Ureter (tissue), 1 donor: ENCODE measurements at places on chromosomes 11 and 22. TPM values are rescaled to one million over a fixed set of nuclear protein-coding genes. Genes with fewer than 3 reads are reported as not detected.
A peak's percentile ranks its signal among the peaks of the same experiment; 100 is the strongest.

- DNase-seq = no peak
Measured at GRCh38 chr11:129817534-129818051, 1.9 kb downstream of the TMEM45B start.

DNA sequence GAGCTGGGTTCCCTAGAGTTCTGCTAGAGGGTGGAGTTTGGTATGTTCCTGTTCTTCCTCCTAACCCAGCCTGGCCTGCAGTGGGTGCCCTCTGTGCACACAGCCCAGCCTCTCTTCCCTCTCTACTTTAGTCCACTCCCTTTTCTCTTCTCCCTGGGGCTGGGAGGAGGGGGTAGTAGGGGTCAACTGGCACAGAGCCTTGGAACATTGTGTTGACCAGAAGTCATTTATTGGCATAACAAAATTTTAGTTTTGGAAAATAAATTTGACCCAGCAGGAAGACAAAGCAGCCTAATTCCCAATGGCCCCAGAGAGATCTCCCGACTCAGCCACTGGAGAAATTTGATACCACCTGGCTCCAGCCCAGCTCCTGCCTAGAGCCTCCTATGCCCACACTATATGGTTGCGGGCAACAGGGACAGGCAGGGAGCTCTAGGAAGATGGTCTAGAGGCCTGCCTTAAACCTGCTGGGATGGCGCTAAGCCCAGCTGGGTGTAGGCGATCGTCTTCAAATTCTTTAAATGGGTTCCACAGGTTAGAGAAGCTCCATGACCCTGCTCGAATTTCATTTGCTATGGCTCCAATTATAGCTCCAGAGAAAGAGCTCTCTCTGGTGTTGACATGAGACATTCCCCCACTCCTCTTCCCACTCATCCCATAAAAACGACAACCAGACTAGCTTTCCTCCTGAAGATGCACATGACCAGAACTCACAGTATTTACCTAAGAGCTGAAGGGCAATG is 9.9 kb downstream of the PCSK7 start:
- peak; percentile 78 for DNase-seq

DNA sequence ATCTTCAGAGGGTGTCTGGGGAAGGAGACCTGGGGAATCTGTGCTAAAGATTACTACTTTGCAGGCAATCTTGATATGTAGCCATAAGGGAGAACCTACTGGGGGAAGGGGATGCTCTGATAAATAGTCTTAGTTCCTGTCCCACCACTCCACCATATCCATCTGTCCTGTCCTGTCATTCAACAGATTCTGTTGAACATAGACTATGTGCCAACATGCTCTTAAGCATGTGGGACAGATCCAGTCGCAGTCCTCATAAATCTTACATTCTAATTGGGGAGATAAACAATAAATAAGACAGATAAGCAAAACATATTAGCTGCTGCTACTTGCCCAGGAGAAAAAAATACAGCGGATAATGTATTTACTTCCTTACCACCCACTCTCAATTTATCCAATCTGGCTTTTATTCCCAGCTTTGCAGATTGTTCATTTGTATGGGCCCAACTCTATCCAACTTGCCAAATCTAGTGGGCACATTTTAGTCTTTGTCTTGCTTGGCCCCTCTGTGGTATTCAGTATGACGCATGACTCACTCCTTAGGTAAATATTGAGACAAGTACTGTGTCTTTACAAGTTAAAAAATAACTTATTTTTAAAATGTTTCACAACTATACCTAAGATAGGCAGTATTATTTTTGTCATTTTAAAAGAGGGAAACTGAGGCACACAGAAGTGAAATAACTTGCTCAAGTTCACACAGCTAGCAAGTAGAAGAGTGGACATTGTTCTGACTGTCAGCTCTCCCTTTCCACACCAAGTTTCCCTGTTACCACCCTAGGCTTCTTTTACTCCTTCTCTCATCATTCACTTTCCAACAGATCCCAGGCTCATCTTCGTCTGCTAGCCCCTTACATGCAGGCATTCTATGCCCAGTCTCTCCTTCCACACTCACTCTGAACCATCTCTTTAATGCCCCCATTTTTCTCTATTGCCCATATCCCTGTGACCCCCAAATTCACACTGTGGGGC is 133.6 kb upstream of the SESN3 start:
- no peak for DNase-seq

- DNase-seq = no peak
Measured at GRCh38 chr22:27650985-27651384, 150.6 kb downstream of the MN1 start.

DNA sequence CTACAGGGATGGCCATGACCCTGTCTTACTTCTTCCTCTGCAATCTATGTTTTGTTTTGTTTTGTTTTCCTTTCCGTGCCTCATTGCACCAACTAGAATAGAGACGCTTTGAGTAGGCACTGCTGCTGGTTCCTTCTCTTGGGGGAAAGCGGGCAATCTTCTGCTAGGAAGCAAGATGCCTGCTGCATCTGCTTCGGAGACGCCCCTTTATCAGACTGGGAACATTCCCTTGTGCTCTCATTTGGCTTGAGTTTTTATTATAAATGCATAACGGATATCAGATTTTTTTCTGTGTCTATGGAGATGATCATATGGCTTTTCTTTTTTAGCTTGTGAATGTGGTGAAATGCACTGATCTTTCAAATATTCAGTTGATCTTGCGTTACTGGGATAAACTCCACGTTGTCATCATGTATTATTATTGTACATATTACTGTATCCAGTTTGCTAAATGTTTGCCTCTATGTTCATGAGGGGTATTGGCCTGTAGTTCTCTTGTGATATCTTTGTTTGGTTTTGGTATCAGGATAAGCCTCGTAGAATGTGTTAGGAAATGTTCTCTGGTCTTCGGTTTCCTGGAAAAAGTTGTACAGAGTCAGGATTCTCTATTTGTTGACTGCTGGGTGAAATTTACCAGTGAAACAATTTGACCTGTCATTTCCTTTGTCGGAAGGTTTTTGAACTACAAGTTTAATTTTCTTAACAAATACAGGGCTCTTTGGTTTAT is 23.4 kb upstream of the KRTAP5-6 start:
- peak; percentile 22 for DNase-seq

- no peak for DNase-seq
Measured at GRCh38 chr11:23865341-23865975, 631.4 kb upstream of the LUZP2 start.

DNA sequence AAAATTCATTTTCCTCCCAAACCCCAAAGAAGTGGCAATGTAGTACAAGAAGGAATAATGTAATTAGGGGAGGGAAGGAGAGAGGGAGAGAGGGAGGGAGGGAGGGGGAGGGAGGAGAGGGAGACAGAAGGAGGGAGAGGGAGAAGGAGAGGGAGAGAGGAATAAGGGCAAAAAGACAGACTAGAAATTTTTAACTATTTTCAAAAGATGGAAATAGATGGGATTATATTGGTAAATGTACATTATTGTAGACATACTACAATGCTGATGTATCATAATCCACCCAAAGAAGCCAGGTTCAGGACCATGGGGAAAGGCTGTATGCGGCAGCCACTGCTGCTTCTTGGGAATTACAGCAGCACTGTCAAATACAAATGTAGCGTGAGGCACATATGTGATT is 74.3 kb downstream of the GAB2 start:
- DNase-seq = no peak

DNA sequence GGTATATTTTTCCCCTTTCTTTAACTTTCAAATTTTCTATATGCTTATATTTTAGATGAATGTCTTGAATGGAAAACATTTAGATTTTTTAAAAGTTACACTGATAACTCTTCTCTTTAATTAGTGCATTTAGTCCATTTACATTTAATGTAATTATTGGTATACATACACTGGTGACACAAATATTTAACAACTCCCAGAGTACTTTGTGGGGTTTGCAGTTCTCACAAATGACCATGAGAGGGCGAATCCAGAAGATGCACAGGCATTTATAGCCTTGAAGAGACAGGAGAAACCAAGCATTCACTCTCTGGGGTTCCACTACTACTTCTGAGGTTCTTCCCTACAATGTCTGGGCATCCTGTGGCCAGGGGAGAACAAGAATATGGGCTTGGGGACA is 125.1 kb downstream of the TIMP3 start:
- no peak for DNase-seq

GRCh38 chr22:46457502-46458488 is 79.6 kb downstream of the CELSR1 start:
- DNase-seq = no peak

GRCh38 chr11:56842814-56843794 is 94.6 kb upstream of the OR9G4 start:
- no peak for DNase-seq

DNA sequence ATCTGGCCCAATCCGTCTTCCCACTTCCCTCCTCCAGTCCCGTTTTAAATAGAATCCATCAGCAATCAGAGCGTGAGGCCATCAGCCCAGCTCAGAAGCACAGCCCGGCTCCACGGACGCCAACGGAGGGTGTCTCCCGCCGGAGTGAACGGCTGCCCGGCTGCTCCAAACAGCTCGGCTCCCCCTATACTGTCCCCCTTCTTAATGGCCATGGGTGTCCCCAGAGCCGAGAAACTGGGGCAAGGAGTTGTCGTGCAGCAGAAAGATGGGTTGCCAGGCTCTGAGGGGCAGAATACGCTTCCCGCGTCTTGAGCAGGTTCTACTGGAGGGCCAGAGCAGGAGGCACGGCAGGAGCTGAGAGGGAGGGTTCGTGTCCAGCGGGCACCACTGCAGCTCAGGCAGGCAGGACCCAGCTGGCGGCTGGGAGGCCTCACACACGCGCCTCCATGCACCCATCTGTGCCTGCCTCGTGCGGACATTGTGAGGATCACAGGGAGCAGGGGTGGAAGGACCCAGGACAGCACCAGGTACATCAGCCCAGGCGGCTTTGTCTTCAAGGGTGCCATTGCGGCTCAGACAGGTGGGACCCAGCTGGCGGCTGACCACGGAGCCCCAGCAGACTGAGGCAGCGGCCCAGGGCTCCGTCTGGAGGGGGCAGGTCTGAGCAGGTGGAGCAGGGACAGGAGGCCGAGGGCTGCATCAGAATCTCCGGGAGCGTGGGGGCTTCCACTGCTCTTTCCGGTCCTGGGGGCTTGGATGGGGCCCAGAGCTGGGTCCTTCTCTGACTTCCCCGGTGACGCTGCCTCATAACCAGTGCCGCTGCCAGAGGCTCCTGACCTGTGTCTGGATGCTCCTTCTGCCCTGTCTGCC is 882.7 kb downstream of the BRD1 start:
- peak; percentile 36 for DNase-seq

DNA sequence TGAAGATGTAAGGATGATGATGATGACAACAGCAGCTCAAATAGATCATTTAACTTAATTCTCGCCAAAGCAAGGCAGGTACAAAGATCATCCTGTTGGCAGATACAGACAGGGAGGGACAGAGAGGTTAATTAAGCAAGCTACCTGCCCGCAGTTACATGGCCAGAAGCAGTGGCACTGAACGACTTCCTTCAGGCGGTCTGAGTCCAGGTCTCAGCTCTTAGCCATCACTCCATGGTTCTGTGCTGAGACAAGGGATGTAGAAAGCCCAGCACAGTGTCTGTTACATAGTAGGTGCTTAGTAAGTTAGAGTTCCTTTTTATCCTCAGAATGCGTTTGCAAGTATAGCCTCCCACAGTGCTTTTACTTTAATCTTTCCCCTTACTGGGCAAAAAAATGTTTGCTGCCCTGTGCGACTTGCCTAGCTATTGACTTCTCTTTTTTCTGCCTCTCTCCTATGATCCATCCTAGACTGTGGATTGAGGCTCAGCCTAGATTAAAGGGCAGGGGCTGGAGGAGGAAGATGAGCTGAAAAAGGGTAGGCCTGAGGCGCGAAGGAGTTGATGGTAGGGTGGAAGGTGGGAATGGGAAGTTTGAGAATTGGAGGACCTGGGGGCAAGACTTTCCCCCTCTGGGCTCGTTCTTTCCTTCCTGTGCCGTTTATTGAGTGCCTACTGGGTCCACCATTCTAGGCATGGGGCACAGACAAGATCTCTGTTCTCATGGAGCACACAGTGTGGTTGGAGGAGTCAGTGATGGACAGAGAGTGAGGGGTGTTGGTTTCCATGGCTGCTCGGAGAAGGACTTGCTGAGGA is 108.2 kb upstream of the OR4B1 start:
- DNase-seq = peak; percentile 36

- no peak for DNase-seq
Measured at GRCh38 chr11:3127706-3128355, 37.3 kb downstream of the OSBPL5 start.

DNA sequence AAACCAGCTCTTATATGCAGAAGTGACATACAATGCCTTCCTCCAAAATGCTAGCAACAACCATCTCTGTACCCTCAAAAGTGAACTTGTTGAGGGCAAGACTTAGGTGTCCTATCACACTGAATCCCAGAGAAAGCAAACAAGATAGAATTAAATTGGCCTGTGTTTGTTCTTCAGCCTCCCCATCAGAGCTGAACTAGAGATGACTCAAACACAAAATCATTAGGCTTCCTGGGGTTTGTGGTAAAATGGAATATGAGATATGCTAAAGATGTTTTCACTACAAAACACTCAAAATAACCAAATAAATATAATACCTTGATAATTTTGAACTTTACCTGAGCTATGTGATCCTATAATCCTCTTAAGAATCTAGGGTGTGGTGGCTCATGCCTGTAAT is 31.6 kb downstream of the ZNF214 start:
- no peak for DNase-seq

DNA sequence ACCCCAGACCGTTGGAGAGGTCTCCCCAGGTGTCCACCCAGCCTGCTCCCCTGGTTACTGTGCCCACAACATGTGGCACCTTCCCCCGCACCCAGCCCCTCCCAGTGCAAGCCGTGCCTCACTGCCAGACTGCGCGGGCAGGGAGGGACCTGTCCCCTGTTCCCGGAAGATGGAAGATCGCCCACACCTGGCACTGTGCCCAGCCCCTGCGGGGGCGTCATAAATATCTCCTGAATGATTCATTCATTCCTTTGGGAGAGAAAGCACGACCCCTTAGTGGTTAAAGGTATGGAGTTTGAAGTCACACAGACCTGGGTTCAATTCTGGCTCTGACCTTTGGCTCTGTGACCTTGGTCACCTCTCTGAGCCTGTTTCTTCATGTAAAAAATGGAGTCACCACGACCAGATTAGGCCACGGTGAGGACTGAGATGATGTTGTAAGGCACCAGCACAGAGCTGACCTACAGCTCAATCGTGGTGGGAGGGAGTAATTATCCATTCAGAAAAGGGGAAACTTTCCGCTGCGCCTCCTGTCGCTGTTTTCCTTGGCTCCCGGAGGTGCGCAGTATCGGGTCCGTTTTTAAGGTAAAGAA is 497 bp upstream of the SYT12 start:
- DNase-seq = peak; percentile 69

- DNase-seq = no peak
Measured at GRCh38 chr11:30000986-30001750, 15.7 kb downstream of the KCNA4 start.

FXYD2 gene
- total RNA-seq = 1.6 TPM

CCDC73 gene
- total RNA-seq = 0.26 TPM

FAT3 gene
- 16.1 TPM for total RNA-seq

CPSF7 gene
- 124 TPM for total RNA-seq

PRR33 gene
- total RNA-seq = not detected

PATE4 gene
- total RNA-seq = not detected

KCNJ1 gene
- not detected for total RNA-seq

GAB4 gene
- total RNA-seq = 0.23 TPM

RAB38 gene
- 25.1 TPM for total RNA-seq

POTEH gene
- total RNA-seq = not detected

NFAM1 gene
- 1.3 TPM for total RNA-seq

ZNRF3 gene
- total RNA-seq = 9.6 TPM

NXPE4 gene
- not detected for total RNA-seq

GRM5 gene
- total RNA-seq = not detected

RIMBP3C gene
- 0.29 TPM for total RNA-seq

KRTAP5-9 gene
- 10.3 TPM for total RNA-seq
